T follicular helper cell (primary cell): ENCODE measurements at places on chromosomes 7 and 10.

- DNase-seq, result no peak
Observed at GRCh38 chr10:53357587-53357986, 585.0 kb upstream of the MBL2 start.

DNA sequence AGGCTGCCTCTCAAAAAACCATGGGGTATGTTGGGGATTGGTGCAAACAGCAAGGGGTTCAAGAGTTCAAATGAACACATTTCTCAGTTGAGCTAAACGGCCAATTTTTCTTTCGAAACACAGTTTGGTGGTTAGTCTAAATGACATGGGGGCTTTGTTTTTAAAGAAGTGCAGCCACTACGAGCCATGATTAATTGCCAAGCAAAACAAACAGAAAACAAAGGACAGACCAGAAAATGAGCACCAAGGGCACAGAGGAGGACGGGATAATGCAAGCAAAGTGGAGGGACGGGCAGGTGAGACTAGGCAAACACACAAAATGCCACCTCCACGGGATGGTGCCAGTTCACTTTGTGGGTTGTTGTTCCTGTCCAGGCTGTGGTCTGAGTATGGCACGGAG lies 64.5 kb upstream of the PDLIM1 start:
- DNase-seq, result no peak

DNA sequence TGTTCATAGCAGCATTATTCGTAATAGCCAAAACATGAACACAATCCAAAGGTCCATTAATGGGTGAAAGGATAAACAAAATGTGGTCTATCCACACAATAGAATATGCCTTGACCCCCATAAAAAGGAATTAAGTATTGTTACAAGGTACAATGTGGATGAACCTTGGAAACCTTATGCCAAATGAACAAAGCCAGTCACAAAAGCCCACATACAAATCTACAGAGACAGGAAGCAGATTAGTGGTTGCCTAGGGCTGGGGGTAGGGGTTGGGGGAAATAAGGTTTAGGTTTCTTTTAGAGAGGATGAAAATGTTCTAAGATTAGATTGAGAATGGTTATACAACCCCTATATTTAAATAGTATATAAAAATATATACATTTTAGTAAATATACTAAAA lies 34.8 kb downstream of the PIP4K2A start:
- no peak for DNase-seq

GRCh38 chr7:111476586-111477293 lies 85.6 kb downstream of the IMMP2L start:
- DNase-seq, result no peak

DNA sequence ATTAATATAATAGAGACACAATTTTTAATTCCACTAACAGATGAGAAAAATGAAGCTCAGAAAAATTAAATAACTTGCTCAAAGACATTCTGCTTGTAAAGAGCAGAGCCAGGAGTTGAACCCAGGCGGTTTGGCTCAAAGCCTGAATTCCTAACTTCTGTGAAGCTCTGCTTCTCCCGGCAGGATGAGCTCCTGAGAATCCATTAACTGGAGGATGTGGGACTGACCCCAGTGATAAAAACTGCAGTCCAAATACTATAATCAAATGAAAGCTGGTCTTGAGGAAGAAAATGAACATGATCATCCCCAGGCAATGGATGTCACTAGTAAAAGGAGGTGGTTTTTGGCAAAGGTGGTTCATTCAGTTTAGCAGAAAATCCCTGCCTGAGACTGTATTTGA lies 898.2 kb downstream of the CCSER2 start:
- DNase-seq, result no peak
